Foreskin keratinocyte (primary cell): ENCODE measurements at places on chromosomes 13 and 19.

DNA sequence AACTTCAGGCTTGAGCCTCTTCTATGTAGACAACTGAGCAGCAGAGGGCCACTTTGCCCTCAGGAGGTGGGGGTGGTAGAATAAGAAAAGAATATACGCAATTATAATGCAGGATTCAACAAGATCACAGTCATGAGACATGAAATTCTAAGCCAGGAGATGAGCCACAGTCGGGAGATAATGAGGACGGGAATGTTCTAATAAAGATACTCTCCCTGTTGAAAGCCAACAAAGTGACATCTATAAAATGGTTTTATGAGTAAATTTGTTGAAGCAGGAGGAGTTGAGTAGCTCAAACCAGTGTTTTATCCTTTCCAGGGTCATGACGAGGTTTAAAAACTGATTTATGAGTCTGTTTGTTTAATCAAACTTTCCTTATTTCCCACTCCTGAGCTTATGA, 152.0 kb upstream of the SERP2 start:
- no peak for DNase-seq

DNA sequence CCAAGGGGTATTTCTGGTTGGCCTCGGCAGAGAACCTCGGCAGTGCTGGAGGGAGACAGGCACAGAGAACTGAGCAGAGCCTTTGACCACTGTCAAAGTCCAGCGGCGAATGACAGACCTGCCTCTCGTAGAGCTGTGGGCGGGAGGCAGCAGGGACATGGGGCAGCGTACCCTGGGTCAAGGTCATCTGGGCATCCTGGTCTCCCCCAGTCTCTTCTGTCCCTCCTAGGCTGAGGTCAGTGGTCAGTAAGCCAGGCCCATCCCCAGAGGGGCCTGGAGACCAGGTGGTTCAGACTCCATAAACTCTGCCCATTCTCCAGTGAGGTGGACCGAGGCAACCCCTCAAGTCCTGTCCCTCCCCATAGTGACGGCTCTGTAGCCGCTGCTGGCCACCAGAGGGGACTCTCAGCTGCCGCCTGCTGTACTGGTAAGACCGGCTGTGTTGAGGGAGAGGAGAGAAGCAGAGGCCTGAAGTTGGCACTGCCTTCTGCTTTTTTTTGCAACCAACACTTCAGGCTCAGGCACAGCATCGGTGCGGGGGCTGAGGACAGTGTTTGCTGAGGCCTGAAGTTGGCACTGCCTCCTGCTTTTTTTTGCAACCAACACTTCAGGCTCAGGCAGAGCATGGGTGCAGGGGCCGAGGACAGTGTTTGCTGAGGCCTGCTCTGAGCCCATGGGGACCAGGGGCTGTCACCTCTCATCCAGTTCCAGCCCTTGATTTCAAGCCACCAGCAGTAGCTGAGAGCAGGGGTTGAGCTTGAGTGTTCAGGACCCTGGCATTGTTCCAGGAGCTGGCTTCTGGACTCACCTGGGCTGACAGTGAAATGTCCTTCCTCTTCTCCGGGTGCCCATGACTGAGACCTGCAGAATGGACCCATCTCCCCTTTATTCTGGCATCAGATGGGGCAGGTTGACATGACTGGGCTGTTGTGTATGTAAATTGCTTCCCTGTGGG, at the start of gene PGLYRP2:
Gene PGLYRP2, minus strand, starts transcription at position 111 of the 955 bp plus-strand sequence. CDS start 130 bp downstream, outside the sequence.
- no peak for DNase-seq

GRCh38 chr13:81639984-81640582, 1299.2 kb upstream of the SPRY2 start:
- no peak for DNase-seq

DNA sequence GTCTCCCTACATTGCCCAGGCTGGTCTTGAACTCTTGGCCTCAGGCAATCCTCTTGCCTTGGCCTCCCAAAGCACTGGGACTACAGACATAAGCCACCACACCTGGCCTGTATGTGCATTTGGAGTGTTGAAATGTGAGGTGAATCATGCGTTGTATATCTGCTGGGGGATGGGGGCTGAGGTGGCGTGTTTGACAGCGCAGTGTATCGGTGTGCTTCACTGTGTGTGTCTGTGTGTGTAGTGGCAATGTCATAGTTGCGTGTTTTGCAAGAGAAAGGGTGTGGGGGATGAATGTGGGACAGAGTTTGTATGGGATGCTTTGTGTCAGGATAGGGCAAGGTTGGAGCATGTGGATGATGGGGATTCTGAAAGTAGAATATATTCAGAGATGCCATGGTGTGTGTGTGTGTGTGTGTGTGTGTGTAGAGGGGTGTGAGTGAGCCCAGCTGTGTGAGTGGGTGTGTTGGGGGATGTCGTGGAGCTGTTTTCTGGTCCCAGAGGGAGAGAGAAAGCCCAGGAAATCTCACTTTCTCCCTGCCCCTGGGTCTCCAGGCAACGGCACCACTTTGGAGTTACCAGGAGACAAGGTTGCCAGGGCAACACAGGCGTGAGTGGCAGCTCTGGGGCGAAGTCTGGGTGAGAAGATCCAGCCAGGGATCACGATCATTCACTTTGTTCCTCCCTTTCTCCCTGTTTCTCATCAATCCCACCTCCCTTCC, 1.1 kb upstream of the SWSAP1 start:
- peak; percentile 30 for DNase-seq

GRCh38 chr13:46320821-46321220, 66.2 kb downstream of the RUBCNL start:
- no peak for DNase-seq
